Thymus (tissue), 14 donors: ENCODE measurements at places on chromosomes 16 and 17. TPM values are rescaled to one million over a fixed set of nuclear protein-coding genes. Genes with fewer than 3 reads are reported as not detected.

DNA sequence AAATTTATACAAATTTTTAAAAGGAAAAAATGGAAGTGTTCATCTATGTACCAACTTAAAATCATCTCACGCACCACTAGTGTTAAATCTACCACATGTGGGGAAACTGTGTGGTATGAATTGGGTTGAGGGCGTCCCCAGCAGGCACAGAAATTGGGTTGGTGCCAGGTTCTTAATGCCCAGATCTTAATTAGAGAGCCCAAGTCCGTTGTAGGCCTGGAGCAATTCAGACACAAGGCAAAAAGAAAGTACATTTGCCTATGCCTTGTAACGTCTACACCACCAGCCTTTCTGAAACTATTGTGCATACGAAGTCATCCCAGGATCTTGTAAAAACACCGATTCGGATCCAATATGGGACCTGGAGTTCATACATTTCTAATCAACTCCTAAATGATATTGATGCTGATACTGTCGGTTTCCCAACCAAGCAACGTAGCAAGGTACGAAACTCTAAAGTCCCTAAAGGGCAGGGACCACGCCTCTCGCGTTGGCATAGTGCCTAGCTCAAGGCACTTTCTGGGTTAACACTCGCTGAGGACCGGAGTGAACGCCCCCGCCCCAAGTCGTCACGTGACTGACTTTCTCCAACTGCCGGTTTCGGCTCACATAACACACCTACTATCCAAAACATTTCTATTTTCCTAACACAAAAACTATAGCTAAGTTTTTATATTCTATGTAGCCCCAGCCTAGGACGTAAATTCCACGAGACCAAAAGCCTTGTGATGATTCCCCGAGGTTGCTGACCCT lies 945 bp upstream of the UQCRC2 start:
- H3K4me1 ChIP-seq = peaks cover 25% of the 10 kb centered on the region
- peak; percentile 70 for DNase-seq
- peaks cover 9% of the 10 kb centered on the region for H3K36me3 ChIP-seq
- no peaks in the 10 kb centered on the region for H3K27me3 ChIP-seq

- no peaks in the 10 kb centered on the region for H3K4me1 ChIP-seq
- H3K27ac ChIP-seq = no peak overlapping the region
- no peak overlapping the region for H3K4me3 ChIP-seq
- H3K27me3 ChIP-seq = no peaks in the 10 kb centered on the region
- DNase-seq = no peak
These were observed 1045.4 kb upstream of the EEF2KMT start for GRCh38 chr16:6143020-6143419.

GRCh38 chr16:50972876-50973275 lies 178.2 kb downstream of the SALL1 start:
- H3K27me3 ChIP-seq = no peaks in the 10 kb centered on the region
- no peaks in the 10 kb centered on the region for H3K4me1 ChIP-seq
- no peak overlapping the region for H3K27ac ChIP-seq
- H3K4me3 ChIP-seq = no peak overlapping the region

ENO3 gene
- 12.4 TPM for total RNA-seq

OSGIN1 gene
- total RNA-seq = 0.42 TPM

SEZ6L2 gene
- total RNA-seq = 0.66 TPM

DPEP1 gene
- total RNA-seq = 1.7 TPM
